ENCODE measurements at places on chromosomes 16 and 17. TPM values are rescaled to one million over a fixed set of nuclear protein-coding genes. Genes with fewer than 3 reads are reported as not detected.

DNA sequence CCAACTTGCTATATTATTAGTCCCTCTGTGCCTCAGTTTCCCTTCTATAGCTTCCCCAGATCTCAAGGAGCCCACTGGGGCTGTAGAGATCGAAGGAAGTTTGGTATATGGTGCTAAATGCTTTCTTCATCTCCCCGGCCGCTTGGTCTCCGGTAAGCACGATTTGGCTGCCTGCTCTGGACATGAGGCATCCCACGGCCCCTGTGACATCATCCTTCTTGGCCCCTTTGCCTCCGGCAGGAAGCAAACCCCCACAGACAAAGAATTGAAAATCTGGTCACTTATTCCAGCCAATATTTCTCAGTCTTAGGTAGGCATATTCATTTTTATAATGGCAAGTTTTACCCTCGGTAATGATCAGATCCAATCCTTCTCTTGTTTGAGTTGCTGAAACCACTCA is 65.8 kb downstream of the WSCD1 start:
- H3K4me3 ChIP-seq, result no peak overlapping the region
- H3K4me1 ChIP-seq, result no peaks in the 10 kb centered on the region
- H3K27ac ChIP-seq, result no peak overlapping the region
- H3K36me3 ChIP-seq, result no peaks in the 10 kb centered on the region
- no peak for DNase-seq

Gene DECR2
- 8.2 TPM for total RNA-seq

Gene CRHR1
- total RNA-seq, result not detected

- H3K4me1 ChIP-seq, result no peaks in the 10 kb centered on the region
- no peak overlapping the region for H3K4me3 ChIP-seq
- peaks cover 52% of the 10 kb centered on the region for H3K36me3 ChIP-seq
- H3K27ac ChIP-seq, result no peak overlapping the region
- DNase-seq, result no peak
Observed at GRCh38 chr17:18106211-18106610, 2.3 kb upstream of the MYO15A start.

Measured in heart right ventricle (tissue), 16 donors.